ENCODE measurements at places on chromosomes 6 and 20.

DNA sequence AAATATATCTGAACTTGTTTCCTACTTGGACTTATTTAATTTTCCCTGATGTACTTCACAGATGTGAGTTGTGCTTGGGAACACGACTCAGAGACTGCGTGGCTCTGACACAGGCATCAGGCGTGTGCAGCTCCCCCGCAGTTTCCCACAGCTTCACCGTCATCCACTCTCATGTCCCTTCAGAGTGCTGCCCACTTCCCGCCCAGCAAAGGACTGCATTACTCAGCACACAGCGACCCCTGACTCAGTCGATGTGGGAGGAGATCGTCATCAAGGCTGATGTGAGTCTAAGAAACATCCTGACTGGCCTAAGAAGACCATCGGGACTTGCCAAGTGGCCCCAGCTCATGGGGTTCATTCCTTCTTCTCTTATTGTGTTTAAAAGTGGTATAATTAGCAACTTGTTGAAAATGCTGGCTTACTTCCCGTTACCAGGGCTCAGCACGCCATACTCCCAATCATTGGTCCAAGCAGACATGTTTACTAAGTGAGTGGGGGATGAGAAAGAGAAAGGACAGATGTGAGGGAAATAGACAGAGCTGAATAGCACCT lies 539.4 kb upstream of the JARID2 start:
- H3K4me3 ChIP-seq = peak overlapping the region; percentile 7
- peaks cover 50% of the 10 kb centered on the region for H3K4me1 ChIP-seq
- peaks cover 2% of the 10 kb centered on the region for H3K36me3 ChIP-seq
- peak; percentile 81 for DNase-seq
- no peaks in the 10 kb centered on the region for H3K27me3 ChIP-seq

DNA sequence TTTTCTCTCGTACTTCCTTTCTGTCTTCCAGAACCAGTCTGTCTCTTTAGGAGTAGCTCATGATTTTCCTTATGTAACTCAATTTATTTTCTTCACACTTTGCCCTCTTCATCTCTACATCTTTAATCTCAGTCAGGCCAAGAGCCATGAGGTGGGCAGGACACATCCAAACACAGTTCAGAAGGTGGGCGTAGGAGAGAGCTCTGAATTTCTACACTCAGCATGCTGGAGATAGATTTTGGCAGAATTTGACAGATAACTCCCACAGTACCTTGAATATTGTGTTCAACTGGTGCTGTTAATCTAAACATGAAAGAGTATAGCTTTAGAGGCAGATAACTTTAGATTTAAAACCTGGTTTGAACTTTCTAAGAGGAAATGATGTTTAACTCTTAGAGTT lies 23.8 kb upstream of the ZBTB24 start:
- no peak overlapping the region for H3K4me3 ChIP-seq
- H3K4me1 ChIP-seq = no peaks in the 10 kb centered on the region
- no peaks in the 10 kb centered on the region for H3K36me3 ChIP-seq
- no peaks in the 10 kb centered on the region for H3K27me3 ChIP-seq
- DNase-seq = no peak

DNA sequence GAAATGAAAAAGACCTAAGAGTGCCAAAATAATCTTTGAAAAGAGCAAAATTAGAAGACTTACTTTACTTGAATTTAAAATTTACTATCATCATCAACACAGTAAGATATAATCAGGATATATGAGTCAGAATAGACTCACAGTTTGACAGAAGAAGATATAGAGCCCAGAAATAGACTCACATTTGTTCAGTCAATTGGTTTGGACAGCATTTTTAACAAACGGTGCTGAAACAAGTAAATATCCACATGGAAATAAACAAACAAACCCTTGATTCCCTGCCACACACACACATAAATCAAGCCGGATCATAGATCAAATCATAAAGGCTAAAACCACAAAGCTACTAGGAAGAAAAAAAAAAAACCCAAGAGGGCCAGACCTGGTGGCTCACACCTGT lies 291.1 kb downstream of the ADGRG6 start:
- no peaks in the 10 kb centered on the region for H3K4me1 ChIP-seq
- peaks cover 10% of the 10 kb centered on the region for H3K27me3 ChIP-seq
- DNase-seq = no peak
- no peak overlapping the region for H3K27ac ChIP-seq
- H3K36me3 ChIP-seq = no peaks in the 10 kb centered on the region

DNA sequence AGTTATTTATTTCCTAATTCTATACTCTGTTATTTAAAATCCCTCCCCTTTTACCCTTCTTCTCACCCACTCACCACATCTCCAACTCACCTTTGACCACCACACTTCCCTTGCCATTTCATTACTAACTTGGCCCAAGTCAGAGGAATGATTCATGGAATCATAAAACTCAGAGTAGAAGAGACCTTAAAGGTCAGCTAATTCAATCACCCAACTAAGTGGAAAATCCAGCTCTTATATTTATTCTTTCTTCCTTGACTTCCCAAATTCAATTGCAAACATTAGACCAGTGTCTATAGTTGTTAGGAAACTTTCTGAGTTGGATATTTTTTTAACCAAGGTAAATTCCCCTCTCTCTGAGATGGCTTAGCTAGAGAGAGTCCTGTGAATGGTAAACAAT lies 26.5 kb upstream of the HEY2 start:
- H3K4me1 ChIP-seq = peaks cover 4% of the 10 kb centered on the region
- no peak overlapping the region for H3K4me3 ChIP-seq
- no peak overlapping the region for H3K27ac ChIP-seq

DNA sequence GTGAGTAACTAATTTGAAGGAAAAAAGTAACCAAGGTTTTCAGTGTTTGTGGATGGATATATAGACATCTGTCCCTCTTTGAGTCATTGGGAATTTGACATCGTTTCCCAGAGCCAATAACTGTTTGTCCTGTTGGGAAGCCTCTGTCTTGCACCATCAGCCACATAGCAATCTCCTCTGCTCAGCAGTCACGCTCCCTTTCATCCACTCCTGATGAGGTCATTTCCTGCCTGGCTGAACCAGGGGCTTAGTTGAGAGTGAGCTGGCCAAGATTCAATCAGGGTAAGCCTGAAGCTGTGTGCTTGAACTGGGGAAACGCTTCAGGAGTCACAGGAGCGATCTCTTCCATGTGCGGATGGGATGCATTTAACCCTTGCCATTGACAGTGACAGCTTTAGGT lies 121.5 kb upstream of the FOXQ1 start:
- peaks cover 1% of the 10 kb centered on the region for H3K36me3 ChIP-seq
- no peak overlapping the region for H3K4me3 ChIP-seq
- no peak for DNase-seq
- H3K4me1 ChIP-seq = no peaks in the 10 kb centered on the region

DNA sequence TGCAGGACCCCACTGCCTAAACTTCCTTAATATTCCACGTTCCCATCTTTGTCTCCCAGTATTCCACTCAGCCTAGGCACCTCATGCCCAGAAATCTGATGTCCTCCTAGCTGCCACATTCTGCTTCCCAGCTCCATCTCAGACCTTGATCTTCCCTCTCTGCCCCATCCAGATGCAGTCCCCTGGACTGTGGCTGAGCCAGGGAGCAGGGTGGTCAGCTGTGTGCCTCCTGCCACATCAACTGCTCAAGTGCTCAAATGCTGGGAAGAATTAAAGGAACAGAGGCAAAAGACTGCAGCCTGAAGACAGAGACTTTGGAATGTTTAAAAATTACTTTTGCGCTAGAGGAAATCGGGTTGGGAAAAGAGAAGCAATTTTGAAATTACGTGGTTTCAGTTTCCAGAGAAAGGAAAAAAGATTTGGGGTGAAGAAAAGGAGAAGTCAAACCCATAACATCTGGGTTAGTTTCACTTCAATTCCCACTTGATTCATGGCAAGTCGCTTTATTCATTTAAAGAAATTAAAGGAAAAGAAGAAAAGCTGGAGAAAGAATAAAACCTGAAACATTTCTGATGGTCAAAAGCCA lies 704.8 kb downstream of the PTPRT start:
- no peaks in the 10 kb centered on the region for H3K36me3 ChIP-seq
- H3K27ac ChIP-seq = no peak overlapping the region
- H3K4me3 ChIP-seq = no peak overlapping the region

- no peaks in the 10 kb centered on the region for H3K4me1 ChIP-seq
- no peak overlapping the region for H3K27ac ChIP-seq
- no peak overlapping the region for H3K4me3 ChIP-seq
- H3K27me3 ChIP-seq = no peaks in the 10 kb centered on the region
- DNase-seq = no peak
These were observed 158.2 kb upstream of the MCHR2 start for GRCh38 chr6:100152201-100152600.

- no peaks in the 10 kb centered on the region for H3K27me3 ChIP-seq
- no peaks in the 10 kb centered on the region for H3K36me3 ChIP-seq
- no peak overlapping the region for H3K27ac ChIP-seq
These were observed 125.6 kb downstream of the BCAS1 start for GRCh38 chr20:53944796-53945195.

DNA sequence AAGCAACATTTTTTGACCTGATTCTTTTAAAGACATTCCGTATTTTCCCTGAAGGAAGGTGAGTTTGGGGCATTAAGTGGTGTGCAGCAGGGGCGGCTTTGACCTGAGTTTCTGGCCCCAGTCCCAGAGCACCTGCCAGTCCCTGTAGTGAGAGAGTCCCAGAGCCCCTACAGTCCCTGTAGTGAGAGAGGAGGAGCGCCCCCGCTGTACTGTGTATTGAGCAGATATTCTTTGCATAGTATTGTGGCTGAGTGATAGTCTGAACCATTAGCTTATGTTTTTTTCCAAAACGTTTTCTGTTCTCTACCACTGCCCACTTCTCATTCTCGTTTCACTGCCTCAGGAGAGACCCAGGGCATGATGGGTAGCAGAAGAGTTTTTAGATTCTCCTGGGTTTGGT lies 17.2 kb upstream of the SH3BGRL2 start:
- no peak for DNase-seq
- no peaks in the 10 kb centered on the region for H3K27me3 ChIP-seq
- H3K27ac ChIP-seq = no peak overlapping the region
- no peaks in the 10 kb centered on the region for H3K4me1 ChIP-seq

GRCh38 chr6:39693206-39693605 lies 32.0 kb downstream of the KIF6 start:
- no peaks in the 10 kb centered on the region for H3K36me3 ChIP-seq
- no peak for DNase-seq
- peaks cover 24% of the 10 kb centered on the region for H3K27me3 ChIP-seq
- H3K4me1 ChIP-seq = no peaks in the 10 kb centered on the region
- no peak overlapping the region for H3K27ac ChIP-seq
- no peak overlapping the region for H3K4me3 ChIP-seq

DNA sequence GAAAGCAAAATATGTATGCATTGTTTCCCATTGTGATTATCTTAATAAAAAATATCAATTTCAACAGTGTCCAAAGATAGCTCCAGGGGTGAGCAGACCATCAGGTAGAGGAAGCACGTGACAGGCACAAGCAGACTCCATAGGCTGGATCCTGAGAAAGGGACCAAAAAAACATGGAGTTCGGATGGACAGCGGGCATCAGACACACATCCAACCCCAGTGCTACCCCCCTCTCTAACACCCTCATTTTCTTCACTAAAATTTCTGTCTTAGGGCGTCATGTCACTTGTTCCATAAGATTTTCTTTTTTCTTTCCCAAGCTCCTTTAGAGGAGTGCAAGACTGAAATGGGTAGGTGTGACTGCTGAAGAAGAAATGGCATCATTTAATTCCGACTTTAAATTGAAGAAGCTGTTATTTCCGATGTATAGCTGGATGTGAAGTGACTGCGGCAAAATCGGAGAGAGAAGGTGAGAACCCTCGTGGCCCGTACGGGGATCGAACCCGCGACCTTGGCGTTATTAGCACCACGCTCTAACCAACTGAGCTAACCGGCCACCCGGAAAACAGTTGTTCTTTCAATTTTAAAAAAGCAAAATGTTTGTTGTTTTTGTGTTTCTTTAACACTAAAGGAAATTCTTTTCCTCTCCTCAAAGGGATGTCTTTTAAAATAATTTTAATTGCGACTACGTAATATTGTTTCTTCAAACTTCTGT lies 10.3 kb upstream of the PRSS16 start:
- H3K27me3 ChIP-seq = peaks cover 70% of the 10 kb centered on the region
- peak overlapping the region; percentile 71 for H3K4me3 ChIP-seq
- H3K36me3 ChIP-seq = peaks cover 9% of the 10 kb centered on the region
- H3K4me1 ChIP-seq = peaks cover 26% of the 10 kb centered on the region

GRCh38 chr20:23269954-23270353 lies 80.6 kb upstream of the NXT1 start:
- no peak for DNase-seq
- no peaks in the 10 kb centered on the region for H3K4me1 ChIP-seq
- no peak overlapping the region for H3K27ac ChIP-seq
- peaks cover 2% of the 10 kb centered on the region for H3K27me3 ChIP-seq
- no peaks in the 10 kb centered on the region for H3K36me3 ChIP-seq

GRCh38 chr6:127446356-127446755 lies 12.8 kb downstream of the KIAA0408 start:
- H3K27me3 ChIP-seq = peaks cover 10% of the 10 kb centered on the region
- peaks cover 2% of the 10 kb centered on the region for H3K36me3 ChIP-seq
- H3K27ac ChIP-seq = no peak overlapping the region
- H3K4me1 ChIP-seq = no peaks in the 10 kb centered on the region

DNA sequence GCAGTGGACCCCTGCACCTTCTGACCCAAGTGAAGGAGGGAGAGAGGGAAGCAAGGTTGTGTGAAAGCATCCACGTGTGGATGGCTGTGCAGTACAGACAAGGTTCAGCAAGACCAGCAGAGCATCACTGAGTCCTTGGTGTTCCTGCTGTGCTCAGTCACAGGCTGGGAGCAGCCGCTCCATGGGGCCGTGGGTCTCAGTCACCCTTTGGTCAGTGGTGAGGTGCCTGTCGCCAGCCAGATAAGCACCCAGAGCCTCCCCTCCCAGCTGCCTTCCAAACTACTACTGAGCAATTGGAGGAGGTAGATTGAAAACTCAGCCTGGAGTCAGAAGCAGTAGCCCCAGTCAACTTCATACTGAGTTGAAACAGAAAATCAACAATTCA lies 218.9 kb downstream of the SLC24A3 start:
- H3K36me3 ChIP-seq = no peaks in the 10 kb centered on the region
- no peak overlapping the region for H3K4me3 ChIP-seq
- H3K4me1 ChIP-seq = peaks cover 6% of the 10 kb centered on the region
- no peak overlapping the region for H3K27ac ChIP-seq

DNA sequence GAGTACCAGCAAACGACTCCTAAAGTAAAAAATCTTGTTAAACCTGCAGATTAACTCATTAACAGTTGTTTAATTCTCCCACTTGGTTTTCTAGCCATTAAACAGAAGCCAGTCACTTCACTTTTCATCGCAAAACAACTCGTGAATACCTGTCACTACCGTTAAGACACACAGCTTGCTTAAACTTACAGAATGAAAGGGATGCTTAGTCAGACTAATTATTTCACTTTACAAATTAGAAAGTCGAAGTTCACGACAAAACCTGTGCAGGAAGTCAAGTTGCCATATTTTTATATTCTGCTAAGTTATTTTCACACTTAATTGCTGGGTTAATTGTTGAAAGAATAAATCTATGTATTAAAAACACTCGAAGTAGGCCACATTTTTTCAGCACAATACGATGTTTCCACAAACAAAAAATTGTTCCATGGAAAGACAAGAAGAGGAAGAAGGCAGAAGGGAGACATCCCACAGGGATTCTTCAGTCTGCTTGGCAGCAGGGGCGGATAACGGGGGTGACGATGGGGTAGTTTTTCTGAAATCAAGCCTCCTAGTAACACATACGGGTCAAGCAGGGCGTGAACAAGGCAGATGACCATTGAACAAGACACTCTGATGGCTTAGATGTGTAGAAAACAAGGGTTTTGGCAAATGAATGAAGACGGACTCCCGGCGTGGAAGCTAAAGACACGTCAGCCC lies 933 bp downstream of the SSR1 start:
- peaks cover 54% of the 10 kb centered on the region for H3K4me1 ChIP-seq
- peak overlapping the region; percentile 88 for H3K27ac ChIP-seq
- DNase-seq = no peak
- peak overlapping the region; percentile 89 for H3K4me3 ChIP-seq

GRCh38 chr20:6613280-6613861 lies 154.1 kb upstream of the BMP2 start:
- H3K4me1 ChIP-seq = no peaks in the 10 kb centered on the region
- no peaks in the 10 kb centered on the region for H3K36me3 ChIP-seq
- DNase-seq = no peak
- no peaks in the 10 kb centered on the region for H3K27me3 ChIP-seq
